ENCODE measurements at places on chromosomes 4 and X. TPM values are rescaled to one million over a fixed set of nuclear protein-coding genes. Genes with fewer than 3 reads are reported as not detected.

- DNase-seq: no peak
- no peak overlapping the region for H3K27ac ChIP-seq
- no peak overlapping the region for H3K4me3 ChIP-seq
- H3K27me3 ChIP-seq: no peaks in the 10 kb centered on the region
- H3K4me1 ChIP-seq: no peaks in the 10 kb centered on the region
Measured at GRCh38 chr4:955931-956381, 17.4 kb downstream of the DGKQ start.

Gene DNAAF6
- total RNA-seq: not detected

Gene GAGE12J
- not detected for total RNA-seq

DNA sequence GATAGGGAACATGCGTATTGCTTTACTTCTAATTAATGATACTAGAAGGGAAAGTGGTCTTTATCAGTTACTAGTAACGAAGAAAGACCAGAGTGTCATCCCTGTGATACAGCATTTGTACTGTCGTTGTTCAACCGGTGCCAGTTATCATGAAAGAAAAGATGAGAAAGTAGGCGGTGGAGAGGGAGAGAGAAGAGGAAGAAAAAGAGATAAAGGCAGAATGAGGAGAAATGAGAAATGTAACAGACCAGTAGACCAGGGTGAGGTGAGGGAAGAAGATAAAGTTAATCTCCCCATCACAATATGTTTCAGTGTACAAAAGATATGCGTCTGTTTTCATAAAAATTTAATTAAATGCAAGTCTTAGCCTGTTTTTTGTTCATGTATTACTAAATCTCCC, 135.2 kb upstream of the HPGD start:
- H3K4me3 ChIP-seq: no peak overlapping the region
- H3K36me3 ChIP-seq: no peaks in the 10 kb centered on the region
- DNase-seq: no peak
- no peaks in the 10 kb centered on the region for H3K4me1 ChIP-seq

GRCh38 chr4:123244137-123244536, 152.5 kb upstream of the SPRY1 start:
- H3K36me3 ChIP-seq: no peaks in the 10 kb centered on the region
- DNase-seq: no peak
- no peak overlapping the region for H3K27ac ChIP-seq
- H3K4me1 ChIP-seq: no peaks in the 10 kb centered on the region
- no peaks in the 10 kb centered on the region for H3K27me3 ChIP-seq

Gene PAGE1
- total RNA-seq: not detected

GRCh38 chrX:103656617-103657016, 27.8 kb downstream of the TCEAL1 start:
- H3K36me3 ChIP-seq: no peaks in the 10 kb centered on the region
- no peak overlapping the region for H3K27ac ChIP-seq
- no peaks in the 10 kb centered on the region for H3K27me3 ChIP-seq

- no peaks in the 10 kb centered on the region for H3K36me3 ChIP-seq
- no peak for DNase-seq
- no peaks in the 10 kb centered on the region for H3K27me3 ChIP-seq
Measured at GRCh38 chr4:87659247-87659931, 9.3 kb downstream of the DMP1 start.

DNA sequence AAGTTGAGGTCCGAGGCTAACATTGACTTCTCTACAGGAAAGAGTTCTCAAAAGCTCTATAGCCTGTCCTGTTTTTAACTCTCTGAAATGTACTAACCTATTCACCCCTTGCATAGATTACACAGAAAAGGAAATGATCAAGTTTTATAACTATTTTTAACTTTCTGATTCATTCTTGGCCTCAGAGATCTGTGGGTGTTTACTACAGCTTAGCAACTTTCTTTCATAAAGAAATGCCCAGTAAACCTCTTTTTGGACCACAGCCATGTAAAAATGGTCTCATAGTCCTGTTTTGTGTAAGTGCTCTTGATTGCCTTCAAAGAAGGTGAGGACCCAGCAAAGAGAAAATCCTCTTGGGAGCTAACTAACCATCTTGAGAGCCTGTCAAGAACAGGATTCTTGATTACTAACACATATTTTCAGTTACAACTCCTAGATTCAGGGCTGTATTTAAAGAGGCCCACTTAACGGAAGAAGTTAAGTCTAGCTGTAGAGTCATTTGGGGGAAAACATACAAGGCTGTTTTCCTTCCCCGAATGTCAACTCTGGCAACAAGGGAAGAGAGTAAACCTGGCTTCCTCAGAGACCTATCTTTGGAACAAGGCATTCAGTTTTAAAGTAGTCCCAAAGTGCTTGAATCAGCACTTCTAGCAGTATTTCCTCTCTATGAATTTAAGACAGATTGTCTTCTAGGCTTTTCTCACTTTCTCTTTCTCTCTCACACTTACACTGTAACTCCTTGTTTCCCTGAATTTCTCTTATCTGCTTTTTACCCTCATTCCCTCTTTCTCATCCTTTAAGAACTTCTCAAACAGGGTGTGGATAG, 78.2 kb downstream of the IL21 start:
- no peaks in the 10 kb centered on the region for H3K4me1 ChIP-seq
- no peaks in the 10 kb centered on the region for H3K27me3 ChIP-seq
- peak; percentile 19 for DNase-seq
- H3K4me3 ChIP-seq: no peak overlapping the region

GRCh38 chr4:91958596-91958995, 345.2 kb upstream of the GRID2 start:
- no peaks in the 10 kb centered on the region for H3K4me1 ChIP-seq
- no peaks in the 10 kb centered on the region for H3K27me3 ChIP-seq
- H3K36me3 ChIP-seq: no peaks in the 10 kb centered on the region
- no peak for DNase-seq
- no peak overlapping the region for H3K4me3 ChIP-seq
- no peak overlapping the region for H3K27ac ChIP-seq

- peaks cover 26% of the 10 kb centered on the region for H3K4me1 ChIP-seq
- no peak overlapping the region for H3K4me3 ChIP-seq
- H3K36me3 ChIP-seq: peaks cover 33% of the 10 kb centered on the region
- no peak overlapping the region for H3K27ac ChIP-seq
Measured at GRCh38 chr4:41939016-41939626, 3.9 kb downstream of the TMEM33 start.
